ENCODE measurements at places on chromosomes 11 and 22.

GRCh38 chr11:115279813-115280761, 224.1 kb downstream of the CADM1 start:
- DNase-seq = no peak

DNA sequence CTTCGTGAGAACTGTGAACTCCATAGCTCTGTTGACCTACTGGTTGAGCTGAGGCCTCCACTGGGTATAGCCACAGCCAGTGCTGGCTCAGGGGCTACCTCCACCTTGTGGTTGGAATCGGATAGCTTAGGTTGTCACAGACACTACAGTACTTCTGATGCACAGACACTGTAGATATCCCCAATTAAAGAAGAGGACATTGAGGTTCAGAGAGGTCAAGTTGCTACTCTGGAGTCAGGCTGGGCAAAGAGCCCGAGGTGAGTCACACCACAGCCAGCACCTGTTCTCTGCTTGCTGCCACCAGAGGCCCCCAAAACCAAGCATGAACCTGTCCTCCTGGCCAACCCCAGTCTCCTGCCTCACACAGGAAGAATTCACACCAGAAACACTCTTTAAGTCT, 5.4 kb downstream of the UFD1 start:
- no peak for DNase-seq

DNA sequence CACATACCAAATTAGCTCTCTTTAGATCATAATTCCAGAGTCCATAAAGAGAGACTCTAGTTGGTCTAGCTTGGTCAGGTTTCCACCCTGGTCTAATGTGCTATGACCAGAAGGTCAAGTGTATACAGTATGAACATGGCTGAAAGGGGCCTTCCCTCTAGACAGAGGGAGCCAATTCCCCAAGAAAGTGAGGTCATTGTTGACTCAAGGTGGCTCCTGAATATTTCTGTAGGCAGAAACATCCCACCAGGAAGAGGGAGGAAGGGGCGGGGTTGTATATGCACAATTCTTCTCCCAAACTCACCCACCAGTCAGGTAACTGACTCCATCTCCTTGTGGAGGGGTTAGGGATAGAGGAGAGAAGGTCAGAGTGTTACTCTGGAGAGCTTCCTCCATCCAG, 281.8 kb upstream of the PLET1 start:
- no peak for DNase-seq

DNA sequence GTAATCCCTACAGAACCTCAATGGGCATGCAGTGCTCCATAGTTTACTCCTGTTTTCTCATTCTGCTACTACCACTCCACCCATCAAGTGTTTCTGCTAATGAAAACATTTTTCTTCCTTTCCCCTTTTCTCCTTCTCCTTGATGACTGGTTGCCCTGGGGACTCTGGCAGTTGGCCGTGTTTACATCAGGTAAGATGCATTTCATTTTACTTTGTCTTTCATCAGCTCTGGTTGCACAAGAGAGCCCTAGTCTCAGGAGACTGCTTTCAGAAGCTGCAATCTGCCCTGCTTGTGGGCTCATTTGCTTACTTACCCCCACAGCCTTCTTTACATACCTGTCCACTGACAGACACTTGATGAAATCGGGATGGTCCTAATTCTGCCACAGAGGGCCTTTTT, 19.6 kb upstream of the LIMK2 start:
- DNase-seq = no peak

DNA sequence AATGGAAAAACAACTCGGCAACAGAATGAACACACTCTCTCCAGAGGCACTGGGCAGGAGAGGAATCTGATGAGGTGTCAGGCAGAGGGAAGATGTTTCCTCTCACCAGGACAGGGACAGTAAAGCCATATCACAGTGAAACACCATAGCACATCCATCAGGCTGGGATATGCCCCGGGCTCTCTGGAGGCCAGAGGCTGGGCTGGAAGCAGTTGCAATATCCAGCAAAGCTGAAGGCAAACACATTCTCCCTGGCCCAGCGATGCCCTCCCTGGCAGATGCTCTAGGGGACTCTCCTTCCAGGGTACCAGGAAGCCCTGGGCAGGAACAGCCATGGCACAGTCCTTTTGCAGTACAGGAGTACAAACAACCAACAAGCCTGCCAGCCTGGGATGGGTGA, 11.1 kb downstream of the RSPH14 start:
- DNase-seq = no peak

- DNase-seq = no peak
These were observed at the start of gene TPBGL for GRCh38 chr11:75240311-75241035. Gene TPBGL, plus strand, starts transcription at chr11:75240774. Its CDS starts 276 bp downstream, at chr11:75241050.

DNA sequence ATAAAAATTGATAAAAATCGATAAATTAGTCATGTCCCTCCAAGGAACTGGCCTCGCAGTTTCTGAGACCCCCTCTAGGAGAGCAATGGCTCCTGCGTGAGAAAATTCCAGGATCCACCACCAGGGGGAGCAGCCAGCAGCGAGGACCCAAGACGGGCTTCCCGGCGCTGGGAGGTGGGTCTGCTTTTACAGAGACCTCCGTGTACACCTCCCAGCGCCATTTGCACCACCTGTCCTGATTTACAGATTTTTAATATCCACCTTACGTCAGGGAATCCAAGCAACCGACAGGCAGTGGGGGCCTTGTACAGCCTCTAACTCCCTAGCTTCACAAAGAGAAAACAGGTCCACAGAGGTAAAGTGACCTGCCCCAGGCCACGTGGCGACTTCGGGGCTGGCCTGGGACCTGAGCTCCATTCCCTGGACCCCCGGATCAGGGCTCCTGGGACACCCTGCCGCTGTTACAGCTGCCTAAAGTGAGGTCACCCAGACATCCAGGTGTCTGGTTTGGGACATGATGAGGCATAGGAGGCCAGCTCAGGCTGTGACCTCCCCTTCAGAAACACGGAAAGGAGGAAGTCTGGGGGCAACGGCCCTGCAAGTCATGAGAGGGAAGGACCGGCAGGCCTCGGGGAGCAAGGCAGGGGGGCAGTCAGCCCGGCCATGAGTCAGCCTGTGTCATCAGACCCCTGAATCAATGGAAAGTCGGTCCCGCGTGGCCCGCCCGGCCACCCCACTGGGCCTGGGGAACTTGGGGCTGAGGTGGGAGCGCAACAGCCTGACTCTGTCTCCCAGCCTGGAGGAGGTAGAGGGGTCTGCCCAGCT, 3.5 kb downstream of the OSM start:
- peak; percentile 68 for DNase-seq

DNA sequence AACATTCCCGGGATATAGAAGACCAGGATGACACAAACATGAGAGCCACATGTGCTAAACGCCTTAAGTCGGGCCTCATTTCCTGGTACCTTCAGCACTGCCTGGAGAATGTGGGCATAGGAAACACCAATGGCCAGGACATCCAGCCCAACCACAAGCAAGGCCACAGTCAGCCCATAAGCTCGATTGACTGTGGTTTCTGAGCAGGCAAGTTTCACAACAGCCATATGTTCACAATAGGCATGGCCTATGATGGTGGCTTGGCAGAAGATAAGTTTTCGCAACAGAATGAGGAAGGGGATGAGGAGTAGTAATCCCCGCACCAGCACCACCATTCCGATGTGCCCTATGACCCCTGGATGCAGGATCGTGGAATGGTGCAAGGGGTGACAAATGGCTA, 26.9 kb upstream of the OR56A1 start:
- DNase-seq = no peak

DNA sequence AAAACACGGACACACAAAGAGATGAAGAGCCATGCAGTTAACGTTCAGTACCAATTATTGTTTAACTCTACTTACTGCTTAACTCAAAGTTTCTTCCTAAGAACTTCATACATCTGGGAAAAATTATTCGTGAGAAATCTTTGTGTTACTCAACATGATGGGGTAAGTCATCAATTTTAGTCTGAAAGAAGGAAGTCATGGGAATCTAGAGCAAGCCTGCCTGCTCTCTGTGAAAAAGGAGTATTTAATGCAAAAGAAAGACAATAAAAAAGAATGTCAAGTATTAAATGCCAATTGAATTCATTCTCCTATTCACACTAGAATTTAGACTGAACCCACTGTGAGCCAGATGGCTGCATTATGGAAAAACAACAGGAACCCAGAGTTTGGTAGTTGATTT, 16.0 kb downstream of the TMEM123 start:
- no peak for DNase-seq

- no peak for DNase-seq
These were observed 11.7 kb downstream of the MAFF start for GRCh38 chr22:38213319-38213989.

GRCh38 chr11:71329786-71330185, 77.4 kb upstream of the SHANK2 start:
- DNase-seq = no peak

DNA sequence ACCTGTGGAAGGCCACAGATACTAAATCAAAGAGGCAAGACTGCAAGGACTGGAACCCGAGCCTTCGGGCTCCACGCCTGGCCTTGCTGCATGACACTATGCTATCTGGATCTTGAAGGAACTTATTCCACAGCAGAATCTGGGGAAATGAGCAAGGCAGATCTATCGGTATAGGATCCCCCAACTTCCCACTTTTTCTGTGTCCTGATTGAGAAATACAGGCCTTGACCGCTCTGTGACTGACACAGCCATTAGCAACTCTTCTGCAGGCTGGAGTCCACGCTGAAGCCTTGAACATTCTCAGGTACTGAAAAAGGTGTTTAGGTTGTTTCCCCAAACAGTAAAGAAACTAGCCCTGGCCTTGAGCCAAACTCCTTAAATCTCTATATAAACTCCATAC, 241.2 kb upstream of the NARS2 start:
- no peak for DNase-seq

GRCh38 chr22:40450616-40451015, 80.2 kb downstream of the SGSM3 start:
- no peak for DNase-seq

DNA sequence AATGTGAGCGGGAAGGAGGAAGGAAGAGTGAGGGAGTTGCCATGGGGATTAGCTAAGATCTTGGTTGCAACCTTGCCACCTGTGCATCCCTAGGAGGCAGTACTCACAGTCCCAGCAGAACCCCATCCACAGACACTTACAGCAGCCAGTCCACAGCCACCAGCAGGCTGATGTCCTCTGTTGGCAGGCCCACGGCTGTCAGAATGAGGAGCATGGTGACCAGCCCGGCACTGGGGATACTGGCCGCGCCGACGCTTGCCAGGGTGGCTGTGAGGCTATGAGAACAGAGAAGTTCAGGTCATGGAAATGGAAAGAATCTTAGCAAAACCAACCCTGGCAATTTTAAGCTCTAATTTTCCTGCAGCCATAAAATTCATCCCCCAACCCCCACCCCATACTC, 138.6 kb downstream of the SLC1A2 start:
- DNase-seq = no peak

DNA sequence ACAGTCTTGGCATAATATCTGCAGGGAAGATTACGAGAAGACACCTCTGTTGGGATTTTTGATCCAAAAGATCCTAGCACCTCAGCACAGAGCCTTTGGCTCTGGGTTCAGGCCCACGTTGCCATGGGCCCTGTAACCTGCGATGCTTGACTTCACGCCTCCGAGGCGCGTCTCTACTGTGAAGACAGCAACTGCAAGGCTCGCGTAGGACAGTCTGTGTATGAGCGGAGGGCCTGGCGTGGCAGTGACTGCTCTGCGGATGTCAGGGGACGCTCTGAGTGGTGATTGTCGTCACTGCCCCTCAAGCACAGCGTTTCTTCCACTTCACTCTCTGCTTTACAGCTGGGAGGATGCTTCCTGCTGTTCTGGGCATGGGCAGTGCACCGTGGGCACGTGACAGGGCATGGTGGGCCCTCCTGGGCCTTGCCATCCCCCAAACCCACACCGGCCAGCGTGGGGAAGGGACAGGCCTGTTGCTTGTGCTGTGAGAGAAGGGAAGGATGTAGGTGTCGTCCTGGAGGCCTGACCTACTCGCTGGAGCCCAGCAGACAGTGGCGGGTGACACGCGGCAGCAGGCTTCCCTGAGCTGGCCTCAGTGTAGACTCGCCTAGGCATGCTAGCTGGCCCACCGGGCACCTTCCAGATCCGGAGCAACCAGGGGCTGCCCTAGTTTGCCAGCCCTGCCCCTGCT, 26.5 kb downstream of the GLB1L2 start:
- DNase-seq = no peak

GRCh38 chr11:62592146-62592815, 958 bp upstream of the TUT1 start:
- DNase-seq = no peak

- DNase-seq = no peak
These were observed 240.5 kb upstream of the CCDC179 start for GRCh38 chr11:23100726-23101125.

DNA sequence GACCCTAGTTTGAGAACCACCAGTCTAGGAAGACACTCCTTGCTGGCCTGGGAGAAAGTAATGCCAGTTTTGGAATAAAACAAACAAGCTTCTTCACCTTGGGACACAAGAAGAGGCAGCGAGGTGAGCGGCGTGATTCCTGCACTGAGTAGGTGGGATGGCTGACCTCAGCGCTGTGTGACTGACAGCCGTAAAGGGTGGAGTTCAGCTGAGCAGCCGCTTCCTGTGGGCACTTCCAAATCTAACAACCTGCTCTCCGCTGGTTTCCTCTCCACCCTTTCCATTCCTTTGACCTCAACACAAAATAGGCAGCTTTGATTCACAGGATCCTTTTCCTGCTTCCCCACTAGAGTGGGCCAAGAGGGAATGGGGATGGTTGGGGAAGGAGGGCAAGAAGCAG, 45.8 kb downstream of the PC start:
- no peak for DNase-seq
